ENCODE measurements at places on chromosomes 1 and 21. TPM values are rescaled to one million over a fixed set of nuclear protein-coding genes. Genes with fewer than 3 reads are reported as not detected.

GUCA2A gene
- not detected for total RNA-seq

DNA sequence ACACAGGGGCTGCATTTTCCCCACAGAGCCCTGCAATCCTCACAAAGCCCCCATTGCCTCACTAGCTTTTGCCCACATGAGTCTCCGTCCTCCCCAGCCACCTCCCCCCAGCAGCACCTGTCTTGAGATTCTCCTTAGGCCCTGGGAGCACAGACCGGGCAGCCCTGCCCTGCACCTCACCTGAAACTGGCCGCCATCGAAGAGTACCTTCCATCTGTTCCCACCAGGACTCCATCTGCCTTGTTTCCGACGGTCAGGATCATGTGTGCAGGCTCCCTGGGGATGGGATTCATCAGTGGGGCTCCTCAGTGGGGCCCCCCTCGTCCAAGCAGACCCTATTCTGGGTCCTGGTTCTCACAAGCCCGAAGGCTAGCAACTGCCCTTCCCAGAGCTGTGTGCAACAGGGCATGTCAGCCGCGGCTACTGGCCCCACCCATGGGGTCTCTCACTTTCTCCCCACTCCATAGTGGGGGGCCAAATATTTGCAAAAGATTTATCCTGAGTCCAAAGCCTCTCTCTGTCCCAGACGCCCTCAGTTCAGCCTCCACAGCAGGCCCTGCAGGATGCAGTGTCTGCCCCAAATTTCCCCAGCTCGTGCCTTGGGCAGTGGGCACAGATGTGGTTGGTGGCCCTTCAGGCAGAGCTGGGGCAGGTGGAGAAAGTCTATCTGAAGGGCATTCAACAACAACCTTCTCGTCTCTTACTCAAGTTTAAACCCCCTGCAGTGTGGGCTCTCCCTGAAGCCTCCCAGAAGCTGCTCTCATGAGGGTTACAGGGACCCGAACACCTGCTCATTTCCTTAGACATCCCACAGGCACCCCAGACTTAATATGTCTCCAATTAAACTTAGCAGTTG is 4.8 kb downstream of the PDZK1IP1 start:
- peak; percentile 69 for DNase-seq

DNA sequence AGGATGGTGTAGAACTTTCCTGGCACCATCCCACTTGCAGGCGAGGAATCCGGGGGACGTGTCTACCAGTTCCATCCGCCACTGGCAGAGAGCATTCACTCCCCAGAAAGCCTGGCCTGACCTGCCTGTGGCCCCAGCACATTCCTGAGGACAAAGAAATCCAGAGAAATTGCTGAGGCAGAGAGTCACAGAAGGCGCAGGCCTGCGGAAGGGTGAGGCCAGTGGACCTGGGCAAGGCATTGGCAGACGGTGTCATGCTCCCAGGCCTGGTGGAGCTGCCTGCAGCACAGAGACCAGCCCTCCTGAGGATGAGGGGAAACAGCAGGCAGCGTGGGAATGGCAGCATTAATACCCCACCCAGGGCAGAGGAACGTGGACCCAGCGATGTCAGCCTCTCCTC is 81.2 kb upstream of the F3 start:
- no peak for DNase-seq

GRCh38 chr1:109198745-109199144 is 15.0 kb upstream of the SARS1 start:
- DNase-seq: no peak

DNA sequence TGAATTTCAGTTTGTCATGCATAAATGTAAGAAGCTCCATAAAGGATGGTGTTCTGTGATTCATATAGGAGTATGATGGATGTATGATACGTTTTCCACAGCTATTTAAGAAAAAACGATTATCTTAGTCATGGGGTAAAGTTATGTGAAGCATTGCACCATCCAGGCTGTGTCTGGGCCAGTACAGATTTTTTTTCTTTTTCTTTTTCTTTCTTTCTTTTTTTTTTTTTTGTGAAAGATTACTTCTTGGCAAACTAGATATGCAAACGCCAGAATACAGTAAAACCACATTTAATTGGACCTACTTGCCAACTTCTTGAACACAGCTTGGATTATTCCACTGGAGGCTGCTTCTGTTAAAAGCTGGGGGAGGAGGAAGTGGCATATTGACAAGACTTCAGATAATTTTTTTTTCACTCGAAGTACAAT is 14.9 kb downstream of the ZBTB18 start:
- DNase-seq: no peak

DNA sequence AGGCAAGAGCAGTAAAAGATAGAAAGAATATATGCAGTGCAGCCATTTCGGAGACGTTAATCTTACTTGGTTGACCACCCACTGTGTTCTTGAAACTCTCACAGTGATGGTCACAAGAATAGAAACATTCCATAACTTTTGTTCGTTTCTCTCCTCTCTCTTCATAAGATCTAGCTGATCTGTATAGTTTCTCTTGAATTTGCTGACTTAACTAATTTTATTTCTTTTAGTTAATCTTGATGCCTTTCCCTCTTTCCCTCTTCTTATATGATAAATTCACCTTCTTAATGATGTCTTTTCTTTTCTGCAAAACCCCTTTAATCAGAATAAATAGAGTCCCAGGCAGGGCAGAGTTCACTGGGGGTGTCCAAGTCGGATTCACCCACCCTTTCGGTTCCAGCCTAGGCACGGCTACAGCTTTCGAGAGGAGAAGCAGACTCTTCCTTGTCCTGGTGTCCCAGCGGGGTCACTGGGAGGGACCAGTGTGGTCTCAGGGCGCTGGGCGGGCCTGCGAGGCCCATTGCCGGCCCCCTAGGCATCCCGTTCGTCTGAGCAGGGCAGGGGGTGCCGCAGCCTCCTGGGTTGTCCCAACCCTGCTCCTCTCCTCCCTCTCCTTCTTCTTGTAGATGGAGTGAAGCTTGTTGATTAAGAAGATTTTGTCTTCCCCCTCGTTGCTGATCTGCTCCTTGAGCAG is 39.8 kb downstream of the ZNF691 start:
- no peak for DNase-seq

GRCh38 chr1:21337928-21338572 is 47.8 kb upstream of the ECE1 start:
- DNase-seq: peak; percentile 98

- no peak for DNase-seq
Measured at GRCh38 chr1:43994794-43995790, 3.7 kb downstream of the CCDC24 start.

DNA sequence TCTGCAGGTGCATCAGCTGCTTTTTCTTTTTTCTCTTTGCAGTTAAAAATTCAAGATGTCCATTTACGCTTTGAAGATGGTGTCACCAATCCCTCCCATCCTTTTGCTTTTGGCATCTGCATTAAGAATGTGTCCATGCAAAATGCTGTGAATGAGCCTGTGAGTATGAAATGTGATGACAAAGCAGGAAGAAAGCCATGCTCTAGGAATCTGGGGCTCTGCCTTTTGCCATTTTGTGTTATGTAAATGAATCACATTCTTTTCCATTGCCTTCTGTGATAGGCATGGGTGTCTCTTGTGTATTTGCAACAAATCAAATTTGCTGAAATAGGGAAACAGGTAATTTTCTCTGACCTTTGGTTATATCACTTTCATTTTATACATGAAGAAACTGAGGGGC is 19.4 kb downstream of the VPS13D start:
- no peak for DNase-seq

Data from posterior vena cava (tissue), 2 donors.